ENCODE measurements at places on chromosomes 2 and 18. TPM values are rescaled to one million over a fixed set of nuclear protein-coding genes. Genes with fewer than 3 reads are reported as not detected.
A peak's percentile ranks its signal among the peaks of the same experiment; 100 is the strongest.

The HAAO gene
- 6.0 TPM for total RNA-seq

- peak; percentile 69 for DNase-seq
These were observed 273.5 kb downstream of the CDH20 start for GRCh38 chr18:61606759-61607158.

DNA sequence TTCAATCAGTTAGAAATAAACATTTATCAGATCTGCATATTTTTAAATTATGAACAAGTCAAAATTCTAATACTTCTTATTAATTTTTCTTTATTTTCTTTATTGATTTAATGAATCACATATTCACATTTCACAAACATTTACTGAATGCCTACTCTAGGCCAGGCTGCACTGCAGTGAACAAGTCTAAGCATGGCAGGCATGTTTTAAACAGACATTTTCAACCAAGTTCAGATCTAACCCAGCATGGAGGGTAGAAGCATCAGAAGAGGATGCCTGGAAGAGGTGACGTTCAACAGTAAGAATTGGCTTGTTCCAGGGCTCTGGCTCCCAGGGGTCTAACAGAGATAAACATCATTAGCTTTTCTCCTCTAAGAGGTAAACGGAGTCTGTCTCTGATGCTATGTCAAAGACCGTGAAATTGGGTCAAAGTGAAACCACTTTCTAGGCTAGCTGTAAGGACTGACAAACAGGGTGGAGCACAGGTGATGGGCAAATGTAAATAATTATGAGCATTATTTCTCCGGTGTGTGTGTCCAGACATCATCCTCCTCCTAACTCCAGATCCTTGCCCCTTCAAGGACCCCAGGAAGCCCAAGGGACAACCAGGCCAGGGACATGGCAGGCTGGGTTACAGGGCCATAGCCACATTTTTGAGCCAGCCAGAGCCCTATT is 50.6 kb downstream of the UNC50 start:
- no peak for DNase-seq

The SLC14A1 gene
- total RNA-seq: 0.36 TPM

All from endothelial cell (in vitro differentiated cells).